ENCODE measurements at places on chromosomes 6 and 20.

GRCh38 chr6:13617066-13617465, 1.9 kb downstream of the NOL7 start:
- no peak for DNase-seq

DNA sequence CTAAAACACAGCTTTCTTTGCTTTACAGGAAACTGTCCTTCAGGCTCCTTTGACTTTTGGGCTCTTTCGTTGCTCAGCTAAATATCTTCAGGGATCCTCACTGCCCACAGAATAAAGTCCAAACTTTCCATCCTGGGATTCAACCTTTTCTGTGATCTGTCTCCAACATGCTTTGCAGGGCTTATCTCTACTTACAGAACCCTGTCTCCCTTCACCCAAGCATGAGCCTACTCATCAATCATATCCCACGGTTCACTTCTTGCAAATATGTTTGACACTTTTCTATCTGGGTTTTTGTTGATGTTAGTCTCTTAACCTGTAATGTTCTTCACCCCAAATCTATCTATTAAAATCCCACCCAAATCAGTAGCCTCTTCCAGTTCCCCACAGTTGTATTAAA, 327.3 kb upstream of the RNF24 start:
- DNase-seq = no peak

- no peak for DNase-seq
Observed at GRCh38 chr6:64520050-64520449, 884.4 kb downstream of the PHF3 start.

DNA sequence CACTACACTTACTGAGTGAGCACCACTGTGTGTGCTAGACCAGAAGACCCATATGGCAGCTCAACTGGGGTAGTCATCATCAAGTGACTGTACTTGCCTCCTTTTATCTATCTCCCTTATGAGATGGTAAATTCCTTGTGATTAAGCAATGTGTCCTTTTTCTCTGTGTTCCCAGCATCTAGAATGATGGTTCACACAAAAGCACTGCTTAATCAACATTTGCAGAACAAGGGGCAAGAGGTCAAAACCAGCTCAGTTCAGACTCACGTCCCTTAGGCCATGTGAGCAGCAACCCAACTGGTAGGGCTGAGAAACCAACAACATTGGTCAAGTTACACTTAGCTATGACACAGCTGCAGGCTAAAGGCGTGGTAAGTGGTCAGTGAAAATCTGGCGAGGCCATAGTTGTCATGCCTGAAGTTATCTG, 10.0 kb downstream of the TRAM2 start:
- no peak for DNase-seq

DNA sequence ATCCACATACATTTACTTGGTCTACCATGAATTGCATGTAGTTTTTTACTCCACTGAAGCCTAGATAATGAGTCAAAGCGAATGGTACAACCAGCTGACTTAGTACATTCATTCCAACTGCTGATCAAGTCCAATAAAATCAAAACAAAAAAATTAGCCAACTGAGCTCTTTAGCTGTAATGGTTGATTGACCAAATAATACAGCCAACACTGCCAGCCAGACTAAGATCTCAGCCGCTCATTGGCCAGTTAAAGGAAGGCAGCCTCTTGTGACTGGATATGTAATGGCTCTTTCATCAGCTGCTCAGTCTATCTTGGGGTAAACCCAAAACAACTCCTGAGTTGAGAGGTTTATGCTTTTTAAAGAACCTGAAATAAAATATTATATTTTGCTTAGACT, 204.3 kb upstream of the RSPO3 start:
- no peak for DNase-seq

DNA sequence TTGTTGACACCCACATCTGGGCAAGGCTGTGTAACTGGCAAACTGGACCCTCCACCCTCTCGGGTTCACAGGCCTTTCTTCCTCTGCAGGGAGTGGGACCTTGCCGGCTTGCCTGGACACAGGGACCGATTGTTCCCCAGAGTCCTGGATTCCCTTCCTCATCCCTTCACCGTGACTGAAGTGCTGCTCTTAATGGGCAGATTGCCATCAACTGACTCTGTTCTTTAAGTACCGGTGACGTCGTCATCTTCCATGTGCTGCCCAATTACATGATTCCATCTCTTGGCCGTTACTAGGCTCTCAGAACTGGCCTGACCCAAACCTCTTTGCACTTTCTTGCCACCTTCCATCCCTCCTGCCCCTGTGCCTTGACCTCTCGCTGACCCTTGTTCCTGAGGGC, 85.4 kb downstream of the EYA4 start:
- DNase-seq = no peak

GRCh38 chr6:166572370-166573261, 13.9 kb downstream of the RAMACL start:
- no peak for DNase-seq
